ENCODE measurements at places on chromosomes 7 and 10.
A peak's percentile ranks its signal among the peaks of the same experiment; 100 is the strongest.

GRCh38 chr7:88316456-88316855 lies 9.8 kb upstream of the STEAP4 start:
- no peak for DNase-seq

GRCh38 chr10:73228247-73228646 lies 18.8 kb downstream of the DNAJC9 start:
- DNase-seq, result no peak

DNA sequence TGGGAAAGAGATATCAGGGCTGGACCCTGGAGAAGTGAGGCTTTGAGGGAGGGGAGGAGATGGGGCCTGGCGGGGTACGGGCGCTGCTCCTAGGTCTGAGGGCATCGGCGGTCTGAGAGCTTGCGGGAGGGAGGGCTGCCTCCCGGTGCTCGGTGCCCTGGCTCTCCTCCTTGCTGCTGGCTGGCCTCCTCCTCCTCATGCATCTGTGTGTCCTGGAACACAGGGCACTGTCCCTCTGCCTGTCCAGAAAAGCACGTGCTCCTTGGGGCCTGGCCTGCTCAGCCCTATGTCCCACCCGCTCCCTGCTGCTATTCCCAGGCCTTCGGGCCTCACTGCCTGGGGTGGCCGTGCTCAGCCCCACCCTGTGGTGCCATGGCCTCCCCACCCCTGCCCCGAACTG lies 166.9 kb downstream of the RNF216 start:
- no peak for DNase-seq

GRCh38 chr10:96814264-96814663 lies 17.8 kb upstream of the LCOR start:
- DNase-seq, result no peak

DNA sequence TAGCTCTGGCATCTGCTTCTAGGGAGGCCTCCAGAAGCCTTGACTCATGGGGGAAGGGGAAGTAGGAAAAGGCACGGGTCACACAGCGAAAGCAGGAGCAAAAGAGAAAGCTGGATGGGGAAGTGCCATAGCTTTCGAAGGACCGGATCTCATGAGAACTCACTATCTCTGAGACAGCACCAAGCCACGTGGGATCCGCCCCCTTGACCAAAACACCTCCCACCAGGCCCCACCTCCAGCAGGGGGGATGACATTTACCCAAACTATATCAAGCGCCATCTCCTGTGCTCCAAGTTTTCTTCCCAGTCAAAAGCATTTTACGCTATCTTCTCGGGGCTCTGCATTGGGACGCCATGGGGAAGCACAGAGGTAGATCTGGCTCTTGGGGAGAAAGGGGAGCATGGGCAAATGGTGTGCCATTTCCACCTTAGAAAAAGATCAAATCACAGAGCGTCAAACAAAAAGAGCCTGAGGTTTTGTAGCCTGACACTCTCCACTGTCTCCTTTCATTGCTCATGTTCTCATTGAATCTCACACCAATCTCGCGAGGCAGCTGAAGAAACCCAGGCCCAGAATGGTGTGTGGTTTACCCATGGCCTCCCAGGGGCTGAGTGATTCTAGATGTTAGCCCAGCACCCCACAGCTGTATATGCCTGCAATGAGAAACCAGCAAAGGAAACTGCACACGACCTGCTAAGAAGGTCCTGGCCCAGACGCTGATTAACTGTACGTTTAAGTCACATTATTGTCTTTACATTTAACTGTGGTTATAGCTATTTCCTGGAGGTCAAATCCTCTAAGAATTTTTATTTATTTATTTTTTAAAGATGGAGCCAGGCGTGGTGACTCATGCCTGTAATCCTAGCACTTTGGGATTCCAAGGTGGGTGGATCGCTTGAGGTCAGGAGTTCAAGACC lies 8.1 kb upstream of the OLAH start:
- DNase-seq, result peak; percentile 29

- no peak for DNase-seq
These were observed 144.4 kb downstream of the PTPN20 start for GRCh38 chr10:47055386-47056246.

- no peak for DNase-seq
These were observed 6.1 kb upstream of the UBE2H start for GRCh38 chr7:129958643-129959470.

- DNase-seq, result no peak
These were observed 15.4 kb downstream of the TAS2R41 start for GRCh38 chr7:143492799-143493739.

DNA sequence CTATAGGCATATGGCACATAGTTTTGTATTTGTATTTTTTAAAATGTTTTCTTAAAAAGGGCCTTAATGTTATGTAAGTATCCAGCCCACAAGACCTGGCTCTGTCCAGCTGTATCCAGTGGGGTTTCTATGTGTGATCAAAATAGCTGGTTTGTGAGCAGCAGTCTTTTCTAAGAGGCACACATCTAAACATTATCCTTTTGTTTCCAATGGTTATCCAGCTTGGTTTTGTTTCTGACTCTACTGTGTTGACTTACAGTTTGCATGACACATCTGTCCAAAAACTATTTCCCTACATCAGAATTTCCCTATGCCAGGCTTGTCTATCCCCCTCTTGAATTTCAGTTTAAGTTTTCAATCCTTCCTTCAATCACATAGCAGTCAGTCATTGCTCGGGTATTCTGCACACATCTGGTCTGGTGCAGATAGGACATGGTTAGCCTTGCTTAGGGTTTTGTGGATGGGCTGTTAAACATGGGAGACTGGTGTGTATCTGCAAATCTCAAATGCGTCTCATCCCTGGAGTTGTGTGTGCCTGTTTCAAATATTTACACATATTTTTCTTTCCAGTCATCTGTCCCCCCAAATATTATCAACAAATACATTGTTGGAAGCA lies 104.2 kb downstream of the SAMD9 start:
- DNase-seq, result no peak

DNA sequence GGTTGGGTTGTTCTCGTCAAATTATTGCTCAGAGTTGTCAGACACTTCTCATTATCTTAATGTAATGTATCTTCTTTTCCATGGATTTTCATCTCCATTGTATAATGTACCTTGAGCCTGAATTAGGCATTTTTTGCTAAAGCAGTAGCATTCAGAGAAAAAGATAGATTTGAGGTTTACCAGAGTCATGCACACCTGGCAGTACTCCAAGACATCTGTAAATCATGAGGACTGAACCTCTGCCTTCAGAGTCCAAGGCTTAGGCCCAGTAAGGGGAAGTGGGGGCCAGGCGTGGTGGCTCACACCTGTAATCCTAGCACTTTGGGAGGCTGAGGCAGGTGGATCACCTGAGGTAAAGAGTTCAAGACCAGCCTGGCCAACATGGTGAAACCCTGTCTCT lies 624.3 kb upstream of the MBL2 start:
- DNase-seq, result no peak

- no peak for DNase-seq
These were observed 156.3 kb upstream of the HGF start for GRCh38 chr7:81926154-81926553.

- no peak for DNase-seq
These were observed 22.1 kb upstream of the OPN4 start for GRCh38 chr10:86632009-86632800.

GRCh38 chr7:93117852-93118530 lies at the start of gene SAMD9:
TSS of gene SAMD9 (minus strand) at chr7:93117979. CDS start at chr7:93106097, 11,882 bp downstream.
- DNase-seq, result peak; percentile 74

DNA sequence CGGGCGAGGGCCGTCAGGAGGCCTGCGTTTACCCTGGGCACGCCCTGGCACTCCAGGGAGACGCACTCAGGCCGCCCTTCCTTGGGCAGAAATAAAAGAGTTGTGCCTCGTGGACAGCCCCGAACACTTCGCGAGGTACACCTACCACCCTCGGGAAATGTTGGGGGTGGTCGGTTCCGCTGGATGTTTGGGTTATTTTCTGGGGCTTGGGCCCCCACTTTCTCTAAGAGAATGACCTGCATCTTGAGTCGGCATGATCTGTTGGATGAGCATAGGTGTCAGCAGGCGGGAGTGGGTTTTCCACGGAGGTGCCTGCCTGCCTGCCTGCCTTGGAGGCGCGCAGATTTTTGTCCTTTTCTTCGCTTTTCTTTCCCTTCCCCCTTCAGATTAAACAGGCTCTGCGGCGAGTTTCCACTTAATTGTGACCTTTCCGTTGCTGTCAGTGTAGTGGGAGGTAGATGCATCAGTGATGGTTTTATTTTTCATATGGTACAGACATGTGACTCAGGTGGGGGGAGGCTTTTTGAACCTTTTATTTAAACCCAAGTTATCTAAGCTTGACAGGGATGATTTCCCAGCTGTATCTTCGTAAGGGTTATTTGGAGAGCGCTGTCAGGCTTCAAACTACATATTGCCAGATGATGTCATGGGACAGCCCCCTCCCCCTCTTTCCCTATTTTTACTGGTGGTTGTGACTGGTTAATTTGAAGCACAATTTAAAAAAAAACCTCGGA lies 661 bp downstream of the HECTD2 start:
- DNase-seq, result peak; percentile 61

DNA sequence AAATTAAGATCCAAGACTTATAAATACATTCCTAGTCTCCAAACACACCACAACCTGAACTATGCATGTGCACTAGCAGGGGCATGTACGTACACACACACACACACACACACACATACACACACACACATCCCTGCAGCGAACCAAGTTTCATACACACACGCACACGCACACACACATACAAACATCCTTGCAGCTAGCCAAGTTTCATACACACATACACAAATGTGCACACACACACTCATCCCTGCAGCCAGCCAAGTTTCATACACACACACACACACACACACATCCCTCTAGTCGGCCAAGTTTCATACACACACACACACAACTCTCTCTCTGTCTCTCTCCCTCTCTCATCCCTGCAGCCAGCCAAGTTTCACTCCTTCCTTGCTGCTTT lies 82.7 kb upstream of the WIPF3 start:
- peak; percentile 16 for DNase-seq

DNA sequence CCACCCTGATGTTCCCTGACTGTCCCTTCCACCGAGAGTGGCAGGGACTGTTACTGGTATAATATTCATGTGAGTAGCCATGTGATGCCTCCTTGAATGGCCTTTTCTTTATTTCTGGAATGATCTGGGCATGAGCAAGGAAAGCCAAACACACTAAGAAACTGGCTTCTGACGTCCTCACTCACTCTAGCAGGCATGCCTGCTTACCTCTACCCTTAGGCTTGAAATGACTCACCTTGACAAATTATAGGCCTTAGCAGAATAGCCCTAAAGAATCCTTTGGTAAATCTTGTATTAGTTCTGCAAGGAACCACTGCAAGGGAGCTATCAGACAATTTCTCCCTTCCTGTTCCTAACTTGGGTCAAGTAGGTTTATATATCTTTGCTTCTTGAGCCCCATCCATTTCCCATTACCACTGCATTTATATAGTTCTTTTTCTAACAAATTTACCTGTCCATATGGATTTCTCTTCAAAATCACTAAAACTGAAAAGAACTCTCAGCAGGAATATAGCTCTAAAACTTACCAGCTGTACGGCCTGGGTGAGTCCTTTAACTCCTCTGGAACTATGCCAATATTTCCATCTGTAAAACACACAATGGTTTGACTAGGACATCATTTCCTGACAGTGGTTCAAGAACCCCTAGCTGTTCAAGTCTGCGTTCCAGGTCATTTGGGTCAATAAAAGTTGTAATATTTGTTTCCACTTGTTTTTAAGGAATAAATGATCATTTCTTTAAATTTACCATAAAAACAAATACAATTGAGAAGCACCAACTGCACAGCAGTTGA lies 13.0 kb upstream of the NDUFA5 start:
- no peak for DNase-seq

DNA sequence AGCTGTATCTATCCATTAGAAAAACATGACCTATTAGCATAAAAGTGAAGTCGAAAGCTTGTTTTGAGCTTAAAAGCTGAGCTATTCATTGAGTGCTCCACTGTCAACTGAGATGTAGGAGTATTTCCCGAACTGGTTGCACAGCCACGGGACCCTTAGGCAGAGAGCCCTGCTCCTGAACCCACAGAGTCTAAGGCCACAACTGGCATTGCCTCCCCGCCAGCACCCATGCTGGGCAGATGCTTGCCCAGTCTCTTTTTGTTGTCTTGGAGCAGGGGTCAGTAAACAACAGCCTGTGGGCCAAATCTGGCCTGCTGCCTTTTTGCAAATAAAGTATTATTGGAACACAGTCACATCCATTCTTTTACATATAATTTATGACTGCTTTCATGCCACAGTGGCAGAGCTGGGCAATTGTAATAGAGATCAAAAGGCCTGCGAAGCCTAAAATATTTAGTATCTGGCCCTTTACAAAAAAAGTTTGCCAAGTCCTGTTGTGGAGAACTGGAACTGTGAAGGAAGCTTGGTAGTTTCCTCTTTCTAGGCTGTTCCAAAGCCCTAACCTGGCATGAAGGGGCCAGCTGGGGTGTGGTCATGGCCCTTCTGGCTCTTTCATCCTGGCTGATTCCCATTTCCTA lies 58.4 kb upstream of the WAPL start:
- DNase-seq, result no peak

- no peak for DNase-seq
These were observed 32.0 kb upstream of the CXCL12 start for GRCh38 chr10:44416936-44417335.

DNA sequence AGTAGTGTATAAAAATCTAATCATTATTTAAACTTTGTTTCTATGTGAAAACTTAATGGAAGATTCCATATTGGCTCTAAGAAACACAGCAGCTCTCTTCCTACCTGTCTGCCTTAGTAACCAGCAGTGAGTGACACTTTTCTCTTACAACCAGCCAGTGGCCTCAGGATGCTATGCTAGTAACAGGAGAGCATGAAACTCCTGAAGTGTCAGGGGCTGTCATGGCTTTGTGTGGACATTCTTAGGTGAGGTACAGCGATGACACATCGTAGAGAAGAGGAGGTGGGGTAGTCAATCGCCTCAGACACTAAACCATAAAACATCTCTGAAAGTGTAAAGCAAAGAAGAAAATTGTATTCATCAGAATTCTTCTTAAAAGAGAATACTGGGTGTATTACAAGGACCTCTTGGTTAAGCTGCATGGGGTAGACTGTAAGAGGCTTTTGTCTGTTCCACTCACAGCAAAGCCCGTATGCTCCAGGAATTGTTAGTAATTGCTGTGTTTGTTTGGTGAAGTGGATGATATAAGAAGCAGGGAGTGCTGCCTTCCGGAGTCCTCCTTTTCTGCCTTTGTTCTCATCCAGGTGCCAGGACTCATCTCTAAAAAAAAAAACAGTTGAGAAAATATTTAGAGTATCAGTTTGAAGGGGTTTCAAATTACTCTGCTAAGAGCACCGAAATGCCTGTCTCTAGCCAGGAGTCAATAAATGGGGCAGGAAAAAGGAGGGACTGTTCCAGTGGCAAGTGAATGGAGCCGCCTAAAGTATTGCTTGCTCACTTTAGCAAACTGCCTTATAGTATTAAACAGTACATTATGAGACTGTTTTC lies 518.8 kb downstream of the CNTNAP2 start:
- no peak for DNase-seq

DNA sequence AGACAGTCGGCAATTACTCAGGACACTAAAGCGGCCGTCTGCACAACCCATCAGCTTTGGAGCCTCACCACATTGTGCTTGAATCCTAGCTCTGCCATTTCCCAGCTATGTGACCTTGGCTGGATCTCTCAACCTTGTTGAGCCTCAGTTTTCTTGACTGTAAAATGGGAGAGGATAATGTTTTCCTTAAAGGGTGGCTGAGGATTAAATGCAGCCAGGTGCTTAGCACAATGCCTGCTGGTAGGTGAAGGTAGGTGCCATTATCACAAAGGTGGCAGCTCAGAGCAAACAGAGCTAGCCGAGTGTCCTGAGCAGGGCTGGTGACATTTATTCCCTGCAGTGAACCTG lies 508.5 kb upstream of the ZMIZ1 start:
- DNase-seq, result no peak

- no peak for DNase-seq
These were observed 5.6 kb downstream of the BTBD16 start for GRCh38 chr10:122276611-122277208.
